Occipital lobe (tissue), 3 donors: ENCODE measurements at places on chromosomes 2 and 18.

DNA sequence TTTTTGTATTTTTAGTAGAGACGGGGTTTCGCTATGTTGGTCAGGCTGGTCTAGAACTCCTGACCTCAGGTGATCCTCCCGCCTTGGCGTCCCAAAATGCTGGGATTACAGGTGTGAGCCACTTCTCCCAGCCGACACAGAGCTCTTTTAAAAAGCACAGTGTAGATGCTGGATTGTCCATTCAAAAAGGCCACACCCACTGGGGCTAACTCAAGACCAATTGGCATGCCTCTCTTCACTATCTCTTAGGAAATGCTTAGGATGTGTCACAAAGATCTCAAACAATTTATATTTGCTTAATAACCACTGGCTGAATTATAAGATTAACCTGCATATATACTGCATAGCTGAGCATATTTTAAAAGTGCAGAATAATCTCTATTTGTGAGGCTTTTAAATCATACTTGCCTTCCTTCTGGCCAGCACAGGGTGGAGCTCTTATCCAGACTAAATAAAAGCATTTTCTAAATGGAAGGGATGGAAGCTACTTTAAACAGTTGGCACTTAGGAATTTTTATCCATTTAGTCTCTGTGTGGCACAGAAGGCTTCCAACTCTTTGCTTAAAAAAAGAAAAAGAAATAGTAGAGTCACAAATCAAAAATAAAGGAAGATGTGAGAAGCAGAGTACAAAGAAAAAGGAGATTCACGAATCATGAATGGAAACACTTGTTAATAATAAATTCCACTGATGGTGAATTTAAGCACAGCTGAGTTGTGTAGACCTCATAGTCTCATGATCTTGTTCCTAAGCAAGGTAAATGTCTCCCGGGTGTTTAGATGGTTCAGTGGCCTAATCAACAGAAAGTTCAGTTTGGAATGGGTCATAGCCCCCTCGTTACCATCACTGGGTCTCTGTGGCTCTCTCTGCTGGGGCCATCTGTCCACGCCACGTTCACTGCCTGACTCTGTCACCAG, 22.4 kb downstream of the CRYGD start:
- DNase-seq: no peak

- DNase-seq: no peak
Measured at GRCh38 chr2:226548732-226549131, 250.9 kb downstream of the IRS1 start.

DNA sequence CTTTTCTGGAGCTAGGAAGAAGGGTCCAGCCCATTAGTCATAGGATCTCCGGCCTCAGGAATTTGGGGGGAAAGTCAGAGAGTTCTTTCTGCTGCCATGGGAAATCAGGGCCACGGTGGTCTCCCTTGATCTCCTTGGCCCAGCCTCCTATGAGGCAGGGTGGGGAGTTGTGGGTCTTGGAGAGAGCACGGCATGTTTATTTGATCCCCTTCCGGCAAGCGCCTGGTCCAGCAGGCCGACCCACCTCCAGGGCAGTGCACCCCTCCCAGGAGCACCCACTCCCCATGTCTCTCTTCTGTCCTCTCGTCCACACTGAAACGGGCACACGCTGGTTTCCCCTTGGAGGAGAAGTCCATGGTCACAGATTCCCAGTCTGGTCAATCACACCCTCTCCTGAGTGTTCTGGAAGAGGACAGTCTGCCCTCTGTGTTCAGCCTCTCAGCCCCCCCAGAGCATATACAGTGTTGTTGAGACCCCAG, 464.6 kb upstream of the HS6ST1 start:
- no peak for DNase-seq

DNA sequence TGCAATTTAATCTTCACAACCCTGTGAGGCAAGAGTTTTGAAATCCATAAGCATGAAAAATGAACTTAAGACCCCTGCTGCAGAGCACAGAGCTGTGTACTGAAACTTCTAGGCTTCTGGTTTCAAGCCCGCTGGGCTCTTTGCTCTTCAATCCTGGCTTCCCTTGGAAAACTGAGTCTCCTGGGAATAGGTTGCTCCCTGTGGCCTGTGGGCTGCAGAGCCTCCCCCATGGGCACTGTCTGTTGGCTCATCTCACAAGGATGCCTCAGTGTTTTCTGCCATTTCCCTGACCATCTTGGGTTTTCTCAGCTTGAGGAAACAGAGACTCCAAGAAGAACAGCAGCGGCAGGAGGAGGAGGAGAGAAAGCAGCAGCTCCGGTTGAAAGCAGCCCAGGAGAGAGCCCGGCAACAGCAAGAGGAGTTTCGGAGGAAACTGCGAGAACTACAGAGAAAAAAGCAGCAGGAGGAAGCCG, 44.5 kb downstream of the SUMO1 start:
- DNase-seq: no peak

GRCh38 chr2:237096911-237097310, 11.2 kb downstream of the COPS8 start:
- no peak for DNase-seq

DNA sequence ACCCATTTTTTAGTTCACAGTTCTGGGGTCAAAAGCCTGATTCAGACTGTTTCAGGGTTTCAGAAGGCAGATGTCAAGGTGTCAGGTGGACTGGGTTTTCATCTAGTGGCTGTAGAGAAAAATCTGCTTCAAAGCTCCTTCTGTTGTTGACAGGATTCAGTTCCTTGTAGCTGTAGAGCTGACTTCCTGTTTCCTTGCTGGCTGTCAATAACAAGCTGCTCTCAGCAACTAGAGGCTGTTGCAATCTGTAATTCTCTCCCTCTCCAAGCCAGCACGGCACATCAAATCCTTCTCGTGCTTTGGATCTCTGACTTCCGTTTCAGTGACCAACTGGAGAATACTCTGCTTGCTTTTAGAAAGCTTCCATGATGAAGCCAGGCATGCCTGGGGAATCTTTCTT, 179.4 kb downstream of the DOK6 start:
- no peak for DNase-seq

DNA sequence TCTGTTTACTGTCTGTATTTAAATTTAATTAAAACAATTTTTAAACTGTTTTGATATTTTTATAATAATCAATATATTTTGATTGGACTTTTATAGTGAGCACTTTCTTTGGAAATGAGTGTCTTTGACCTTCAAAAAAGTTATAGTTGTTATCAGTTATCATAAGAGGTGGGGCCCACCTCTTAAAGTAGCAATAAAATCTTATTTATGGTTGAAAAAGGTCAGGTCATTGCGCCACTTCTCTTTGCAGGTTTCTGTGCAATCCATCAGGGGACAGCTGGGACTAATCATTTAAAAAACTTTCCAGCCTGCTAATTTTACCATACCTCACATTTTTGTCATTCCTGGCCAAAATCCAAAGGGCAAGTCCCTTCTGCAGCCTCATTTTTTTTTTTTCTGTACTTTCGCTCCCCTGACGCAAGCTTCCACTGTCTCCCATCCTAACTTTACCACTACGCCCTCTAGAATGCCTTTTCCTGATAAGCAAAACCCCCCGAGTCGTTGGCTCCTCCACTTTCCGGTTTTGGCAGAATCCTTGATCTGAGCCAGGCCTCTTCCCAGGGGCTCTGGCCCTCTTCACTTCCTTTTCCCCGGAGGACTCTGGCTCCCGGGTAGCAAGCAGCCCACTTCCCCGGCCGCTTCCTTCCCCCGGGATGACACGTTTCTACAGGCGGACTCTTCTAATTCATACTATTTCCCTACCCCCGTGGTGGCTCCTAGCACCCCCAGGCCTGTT, 1.1 kb upstream of the SEH1L start:
- peak; percentile 22 for DNase-seq

- no peak for DNase-seq
Measured at GRCh38 chr18:64311859-64312258, 163.0 kb upstream of the LINC00305 start.

GRCh38 chr18:69845593-69846506, 101.8 kb downstream of the CD226 start:
- DNase-seq: no peak

- DNase-seq: no peak
Measured at GRCh38 chr2:230828272-230828961, 36.3 kb upstream of the ITM2C start.

DNA sequence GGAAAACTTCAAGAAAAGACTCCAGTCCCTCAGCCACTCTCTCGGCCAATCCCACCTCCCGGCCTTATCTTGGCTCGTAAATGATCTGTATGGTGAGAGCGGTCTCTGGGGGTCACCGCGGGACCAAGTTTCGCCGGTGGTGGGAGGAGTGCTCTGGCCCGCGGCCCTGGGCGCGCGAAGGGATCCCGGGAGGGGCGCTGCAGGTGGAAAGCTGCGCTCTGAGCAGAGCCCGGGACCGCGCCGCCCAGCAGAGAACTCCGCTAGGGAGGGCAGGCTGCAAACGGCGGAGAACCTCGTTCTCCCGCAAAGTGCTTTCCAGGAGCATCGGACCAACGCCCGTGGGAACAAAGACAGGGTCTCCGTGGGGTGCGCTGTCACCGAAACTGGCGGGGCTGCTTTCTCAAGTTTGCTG, 622 bp downstream of the LRP2 start:
- DNase-seq: no peak

- DNase-seq: no peak
Measured at GRCh38 chr2:228541789-228542188, 360.3 kb upstream of the SPHKAP start.

DNA sequence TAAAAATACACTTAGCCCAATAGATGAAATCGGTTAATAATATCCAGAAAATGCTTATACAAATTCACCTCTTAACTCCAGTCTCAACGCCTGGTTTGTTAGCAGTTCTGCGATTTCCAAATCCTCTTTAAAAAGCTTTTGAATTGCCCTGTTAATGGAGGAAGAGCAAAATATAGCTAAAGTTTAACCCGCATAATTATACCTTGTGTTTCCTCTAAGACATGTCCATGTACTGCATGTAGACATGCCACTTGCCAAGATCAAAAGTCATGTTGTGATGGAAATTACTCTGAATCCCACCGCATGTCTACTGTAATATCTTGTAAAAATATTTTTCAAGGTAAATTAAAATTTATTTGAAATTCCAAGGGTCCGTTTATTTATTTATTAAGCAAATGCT, 291.2 kb upstream of the LRP1B start:
- no peak for DNase-seq

- DNase-seq: no peak
Measured at GRCh38 chr2:18614041-18614440, 24.7 kb upstream of the NT5C1B start.

DNA sequence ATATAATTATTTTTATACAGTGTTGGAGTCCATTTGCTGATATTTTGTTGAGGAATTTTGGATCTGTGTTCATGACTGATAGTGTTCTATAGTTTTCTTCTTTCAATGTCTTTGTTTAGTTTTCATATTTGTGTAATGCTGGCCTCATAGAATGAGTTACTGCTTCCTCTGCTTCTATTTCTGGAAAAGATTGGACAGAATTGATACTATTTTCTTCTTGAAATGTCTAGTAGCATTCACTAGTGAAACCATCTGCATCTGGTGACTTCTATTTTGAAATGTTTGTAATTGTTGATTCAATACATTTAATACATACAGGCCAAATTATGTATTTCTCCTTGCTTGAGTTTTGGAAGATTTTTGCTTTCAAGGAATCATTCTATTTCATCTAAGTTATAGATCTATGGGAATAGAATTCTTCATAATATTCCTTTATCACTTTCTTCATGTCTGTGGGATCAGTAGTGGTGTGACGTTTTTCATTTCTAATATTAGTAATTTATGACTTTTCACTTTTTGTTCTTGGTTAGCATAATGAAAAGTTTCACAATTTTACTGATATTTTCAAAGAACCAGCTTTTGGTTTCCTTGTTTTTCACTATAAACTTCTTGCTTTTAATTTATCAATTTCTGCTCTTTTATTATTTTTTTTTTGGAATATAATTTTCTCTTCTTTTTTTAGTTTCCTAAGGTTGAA, 509.9 kb upstream of the VRK2 start:
- no peak for DNase-seq

DNA sequence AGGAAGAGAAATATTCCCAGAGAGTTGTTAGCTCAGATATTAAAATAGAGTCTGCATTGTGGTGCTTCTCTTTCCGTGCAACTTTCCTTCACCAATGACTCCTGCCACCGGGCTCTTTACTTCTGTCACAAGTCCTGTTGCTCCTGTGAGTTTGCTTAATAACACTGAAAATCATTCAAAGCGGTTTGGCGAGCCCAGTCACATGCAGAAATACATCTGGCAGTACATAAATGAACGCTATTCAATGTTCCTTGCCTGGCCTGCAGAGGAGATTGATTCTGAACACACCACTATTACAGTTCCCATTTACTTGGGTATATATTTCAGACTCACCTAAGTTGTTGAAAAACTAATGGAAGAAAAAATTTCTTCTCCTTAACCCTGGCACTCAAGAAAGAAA, 276.6 kb downstream of the ZNF521 start:
- DNase-seq: no peak

DNA sequence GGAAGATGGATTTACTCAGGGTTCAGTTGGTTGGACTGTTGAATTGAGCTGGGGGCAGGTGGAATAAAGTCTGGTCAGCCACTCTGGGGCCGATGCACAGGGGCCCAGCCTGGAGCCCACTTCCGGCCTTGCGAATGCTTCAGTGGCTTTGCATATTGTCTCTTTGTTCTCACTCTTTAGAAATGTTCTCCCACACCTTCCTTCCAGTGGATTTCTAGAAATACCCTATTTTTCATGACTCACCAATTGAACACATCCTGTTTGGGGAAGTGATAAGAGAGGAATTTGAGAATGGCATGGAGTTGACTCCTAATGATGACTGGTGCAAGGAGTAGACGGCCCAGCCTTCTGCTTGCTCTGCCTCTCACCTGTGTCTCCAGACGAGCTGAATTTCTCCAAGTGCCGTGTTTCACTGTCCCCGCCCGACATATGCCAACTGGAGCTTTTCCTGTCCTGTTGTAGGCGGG, 28.1 kb downstream of the ASAP2 start:
- DNase-seq: peak; percentile 35

GRCh38 chr2:120531863-120532600, 186.1 kb downstream of the INHBB start:
- DNase-seq: no peak
